Spinal cord (tissue), 10 donors: ENCODE measurements at places on chromosomes 5 and 9. TPM values are rescaled to one million over a fixed set of nuclear protein-coding genes. Genes with fewer than 3 reads are reported as not detected.

BRD9 gene
- total RNA-seq: 41.5 TPM

CLIC3 gene
- total RNA-seq: 6.4 TPM

SYK gene
- total RNA-seq: 10.4 TPM

ZNF618 gene
- total RNA-seq: 7.7 TPM

PALM2AKAP2 gene
- total RNA-seq: 10.6 TPM

LCN1 gene
- not detected for total RNA-seq

DELE1 gene
- 92.3 TPM for total RNA-seq

NTRK2 gene
- 185 TPM for total RNA-seq

VAV2 gene
- 19.2 TPM for total RNA-seq

GLIPR2 gene
- 31.8 TPM for total RNA-seq

ADAMTS13 gene
- 2.4 TPM for total RNA-seq

LVRN gene
- 1.9 TPM for total RNA-seq
